ENCODE measurements at places on chromosomes 7 and 10.

- no peak for DNase-seq
Measured at GRCh38 chr10:63878428-63878827, 357.2 kb downstream of the REEP3 start.

DNA sequence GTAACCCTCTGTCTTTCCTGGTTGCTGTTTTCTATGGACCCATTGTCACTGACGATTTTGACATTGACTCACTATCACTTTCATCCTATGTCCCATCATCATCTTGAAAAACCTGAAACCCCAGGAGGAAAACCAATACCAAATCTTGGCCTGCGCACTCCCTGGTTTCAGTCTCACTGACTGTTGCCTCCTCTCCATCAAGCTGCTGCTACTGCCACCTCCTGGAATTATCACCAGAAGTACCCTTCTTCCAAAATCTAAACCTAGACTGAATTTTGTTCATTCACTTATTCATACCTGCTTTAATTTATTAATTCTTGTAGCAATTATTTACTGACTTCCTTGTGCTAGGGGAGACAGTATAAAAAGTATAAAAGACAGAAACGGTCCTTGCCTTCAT is 44.5 kb upstream of the ACBD5 start:
- no peak for DNase-seq

- no peak for DNase-seq
Measured at GRCh38 chr7:46812101-46812675, 769.7 kb downstream of the TNS3 start.

DNA sequence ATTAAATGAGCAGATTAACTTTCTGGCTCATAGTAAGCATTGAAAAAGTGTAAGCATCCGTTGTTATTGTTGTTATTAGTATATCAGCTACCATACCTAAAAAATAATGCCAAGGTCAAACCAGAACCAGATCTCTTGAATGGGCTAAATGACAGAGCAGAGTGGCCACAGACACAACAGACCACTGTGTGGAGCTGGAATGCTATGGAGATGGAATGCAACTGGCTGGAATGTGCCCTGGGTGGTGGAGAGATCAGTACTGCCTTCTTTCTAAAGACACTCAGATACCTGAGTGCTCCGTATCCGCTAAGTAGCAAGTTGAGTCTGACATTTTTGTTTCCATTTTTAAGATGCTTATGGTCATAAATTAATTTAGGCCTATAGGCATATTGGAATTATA is 20.5 kb upstream of the DNAJB12 start:
- DNase-seq = no peak

DNA sequence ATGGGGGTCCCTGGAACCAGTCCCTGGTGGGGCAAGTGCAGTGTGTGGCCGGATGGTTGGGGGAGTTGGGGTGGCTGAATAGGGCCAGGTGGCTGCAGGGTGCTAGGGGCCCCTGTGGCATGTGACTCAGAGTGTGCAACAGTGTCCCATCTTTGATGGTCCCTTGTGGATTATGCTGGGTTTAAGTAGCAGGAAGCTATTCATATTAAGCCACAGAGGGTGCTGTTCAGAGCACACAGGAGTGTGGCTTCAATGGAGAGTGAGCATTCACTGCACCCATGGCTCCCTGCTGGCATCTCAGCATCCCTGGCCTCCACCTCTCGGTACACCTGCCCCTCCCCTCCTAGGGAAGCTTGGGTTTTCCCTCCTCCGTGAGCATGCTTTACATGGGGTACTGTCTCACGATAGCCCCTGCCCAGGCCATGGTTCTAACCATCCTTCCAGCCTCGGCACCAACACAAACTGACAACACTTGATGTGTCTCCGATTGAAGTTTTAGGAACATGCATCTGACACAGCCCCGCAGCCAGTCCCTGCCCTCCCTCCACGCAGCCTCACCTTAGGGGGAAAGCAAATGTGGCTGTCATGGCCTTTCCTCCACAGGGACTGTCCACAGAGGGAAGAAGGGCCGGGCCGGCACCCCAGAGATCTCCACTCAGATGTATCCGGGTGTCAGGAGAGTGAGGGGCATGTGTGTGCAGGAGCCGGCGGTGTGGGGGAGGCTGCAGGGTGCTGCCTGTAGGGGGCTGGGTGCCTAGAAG is 30.4 kb upstream of the PPIF start:
- no peak for DNase-seq
